T-helper 1 cell (primary cell): ENCODE measurements at places on chromosomes 3 and 15.

GRCh38 chr3:38969317-38970235, 82.2 kb downstream of the SCN11A start:
- no peak for DNase-seq

DNA sequence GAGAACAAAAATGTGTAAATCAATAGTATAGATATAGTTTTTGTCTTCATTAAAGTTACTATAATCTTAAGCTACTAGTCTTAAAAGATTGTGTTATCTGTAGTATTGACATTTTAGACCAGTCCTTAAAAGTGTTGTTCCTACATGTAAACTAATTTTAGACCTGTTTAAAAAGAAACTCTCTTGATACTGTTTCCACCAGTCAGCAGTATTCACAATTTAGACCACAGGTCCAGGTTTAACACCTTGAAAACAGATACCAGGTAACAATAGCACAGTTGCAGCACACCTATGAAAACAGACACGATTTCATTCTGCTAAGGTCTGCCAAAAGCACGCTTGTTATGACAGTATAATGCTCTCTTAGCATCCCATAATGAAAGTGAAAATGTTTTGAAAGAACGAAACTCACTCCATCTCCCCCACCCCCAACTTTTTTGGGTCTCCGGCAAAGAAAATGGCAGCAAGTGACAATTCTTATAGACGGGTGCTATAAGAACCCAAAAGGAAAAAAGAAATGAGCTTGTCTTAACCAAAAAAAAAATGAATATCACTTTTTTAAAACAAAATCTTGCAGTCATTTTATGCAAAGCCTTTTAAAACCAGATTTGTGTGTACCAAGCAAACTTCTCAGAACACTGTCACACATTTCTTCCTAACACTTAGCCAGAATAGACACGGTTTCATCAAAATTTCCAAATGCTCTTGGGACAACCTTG, 1.6 kb downstream of the EIF4E3 start:
- peak; percentile 49 for DNase-seq

DNA sequence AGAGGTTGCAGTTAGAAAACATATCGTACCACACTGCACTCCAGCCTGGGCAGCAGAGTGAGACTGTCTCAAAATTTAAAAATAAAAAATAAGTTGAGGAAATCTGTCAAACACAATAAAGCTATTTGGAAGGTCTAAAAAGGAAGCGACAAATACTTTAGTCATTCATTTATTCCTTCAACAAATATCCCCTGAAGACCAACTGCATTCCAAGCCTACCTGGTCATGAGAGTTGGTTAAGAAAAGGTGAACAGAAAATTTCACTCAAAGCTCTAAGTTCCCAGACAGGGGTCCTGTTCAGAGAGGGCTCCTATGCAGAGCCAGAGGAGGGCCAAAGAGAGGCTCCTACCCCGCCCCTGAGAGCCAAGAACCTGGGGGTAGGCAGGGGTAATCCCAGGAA, 15.4 kb upstream of the PRKAR2A start:
- DNase-seq = no peak

- DNase-seq = no peak
These were observed 302.5 kb upstream of the GADL1 start for GRCh38 chr3:31196881-31197364.

- no peak for DNase-seq
These were observed 1.3 kb downstream of the LRRC15 start for GRCh38 chr3:194367992-194368841.

GRCh38 chr15:101470548-101471239, 18.8 kb downstream of the PCSK6 start:
- DNase-seq = no peak

DNA sequence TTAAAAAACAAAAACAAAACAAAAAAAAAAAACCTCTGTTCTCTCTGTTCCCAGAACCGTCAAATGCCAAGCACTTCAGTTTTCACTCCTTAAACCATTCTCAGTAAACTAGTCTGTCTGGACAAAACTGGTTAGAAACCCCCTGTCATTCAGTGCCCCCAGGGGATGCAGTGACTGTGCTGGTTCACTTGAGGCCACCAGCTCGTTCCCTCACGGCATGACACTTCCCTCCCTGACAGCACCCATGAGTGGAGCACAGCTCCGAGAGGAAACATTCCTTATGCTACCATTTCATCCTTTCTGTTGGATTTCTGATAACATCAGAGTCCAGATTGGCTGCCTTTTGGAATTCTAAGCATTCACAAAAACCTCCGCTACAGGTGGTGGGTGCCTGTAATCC, 244.0 kb upstream of the TPM1 start:
- DNase-seq = no peak

DNA sequence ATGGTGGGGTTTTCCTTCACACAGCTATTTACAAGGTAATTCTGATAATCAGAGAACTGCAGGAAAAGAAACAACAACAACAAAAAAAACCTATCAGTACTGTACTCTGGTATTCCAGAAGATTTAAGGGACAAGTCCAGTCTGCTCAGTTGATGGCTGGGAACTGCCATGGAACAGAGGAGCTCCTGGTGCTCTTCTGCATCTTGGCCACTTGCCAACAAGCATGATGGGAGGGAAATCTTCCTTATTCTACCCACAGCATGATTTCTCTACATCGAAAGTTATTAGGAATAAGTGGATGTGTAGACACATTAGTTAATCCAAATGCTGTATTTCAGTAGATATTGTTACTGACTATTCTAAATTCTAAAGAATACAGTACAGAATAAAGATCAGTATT, 51.7 kb downstream of the RASGRP1 start:
- DNase-seq = no peak

DNA sequence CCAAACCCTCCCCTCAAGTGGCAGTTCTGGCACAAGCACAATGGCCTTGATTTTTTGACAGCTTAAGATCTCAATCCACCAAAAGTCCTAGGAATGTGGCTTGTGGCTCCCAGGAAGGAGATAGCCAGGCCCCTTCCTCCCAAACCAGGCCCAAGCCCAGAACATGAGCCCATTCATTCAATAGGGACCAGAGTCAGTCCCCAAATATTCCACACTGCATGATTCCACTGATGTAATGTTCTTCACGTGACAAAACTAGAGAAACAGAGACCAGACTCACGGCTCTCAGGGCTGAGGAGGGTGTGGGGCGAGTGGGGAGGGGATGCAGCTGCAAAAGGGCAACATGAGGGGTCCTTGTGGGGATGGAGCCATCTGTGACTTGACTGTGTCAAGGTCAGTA, 25.5 kb downstream of the ABTB1 start:
- DNase-seq = no peak

DNA sequence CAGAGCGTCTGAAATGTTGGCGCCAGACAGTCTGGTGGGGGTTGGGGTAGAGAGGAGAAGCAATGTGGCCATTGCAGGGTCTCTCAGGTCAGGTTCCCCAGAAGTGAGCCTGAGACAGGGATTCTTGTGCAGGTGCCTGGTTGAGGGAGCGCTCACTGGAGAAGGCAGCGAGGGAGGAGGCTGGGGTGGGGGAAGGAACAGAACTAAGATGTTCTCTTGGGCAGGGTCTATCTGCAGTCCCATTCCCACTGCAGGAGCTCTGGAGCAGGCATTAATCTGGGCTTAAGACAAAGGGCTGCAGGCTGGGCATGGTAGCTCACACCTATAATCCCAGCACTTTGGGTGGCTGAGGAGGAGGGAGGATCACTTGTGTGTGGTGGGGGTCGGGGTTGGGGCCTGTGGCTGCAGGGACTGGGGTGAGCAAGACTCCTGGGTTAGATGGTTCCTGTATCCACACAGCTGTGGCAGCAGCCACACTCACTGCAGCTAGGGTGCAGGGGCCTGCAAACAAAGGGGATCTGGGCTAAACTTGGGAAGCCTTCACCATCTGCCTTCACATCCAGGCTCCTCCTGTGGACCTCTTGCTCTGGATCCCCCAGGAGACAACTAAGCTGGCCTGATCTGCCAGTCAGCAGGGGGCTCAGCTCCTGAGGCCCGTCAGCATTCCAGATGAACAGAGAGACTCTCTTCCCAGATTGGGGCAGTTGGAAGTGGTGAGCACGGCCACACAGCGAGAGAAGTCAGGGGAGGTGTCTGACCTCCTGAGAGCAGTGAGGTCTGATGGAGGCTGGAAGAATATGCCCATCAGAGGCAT, 172.5 kb downstream of the ABHD5 start:
- DNase-seq = no peak

GRCh38 chr15:46732060-46732459, 985.2 kb upstream of the SEMA6D start:
- no peak for DNase-seq

- DNase-seq = no peak
These were observed 36.8 kb downstream of the TLE3 start for GRCh38 chr15:70060993-70061305.

DNA sequence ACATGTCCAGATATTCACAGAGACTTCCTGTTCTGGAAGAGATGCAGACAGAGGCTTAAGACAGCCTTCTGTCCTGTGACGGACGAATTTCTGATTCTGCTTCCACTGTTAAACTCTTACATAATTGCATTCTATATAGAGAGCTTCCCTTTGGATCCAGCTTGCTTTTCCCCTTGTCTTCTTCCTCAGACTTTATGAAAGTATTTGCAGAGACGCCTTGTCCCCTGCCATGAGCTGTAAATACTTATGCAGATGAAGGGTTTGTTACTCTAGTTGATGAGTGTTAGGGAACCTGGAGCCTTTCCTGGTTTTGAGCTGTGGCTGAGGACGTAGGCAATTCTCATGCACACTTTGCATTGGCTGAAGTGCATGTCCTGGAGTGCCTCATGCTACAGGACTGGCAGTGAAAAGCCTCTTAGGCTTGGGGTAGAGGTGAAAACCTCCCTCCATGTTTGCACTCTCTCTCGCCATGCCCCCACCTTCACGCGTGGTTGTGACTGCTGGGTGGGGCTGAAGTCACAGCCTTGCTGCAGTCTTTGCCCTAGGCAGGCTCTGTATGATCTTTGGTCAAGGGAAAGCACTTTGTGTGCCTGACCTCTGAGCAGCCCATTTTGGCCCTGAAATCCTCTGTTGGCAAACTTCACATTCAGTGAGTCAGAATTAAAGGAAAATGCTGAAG, 286.6 kb downstream of the PTPRG start:
- no peak for DNase-seq

DNA sequence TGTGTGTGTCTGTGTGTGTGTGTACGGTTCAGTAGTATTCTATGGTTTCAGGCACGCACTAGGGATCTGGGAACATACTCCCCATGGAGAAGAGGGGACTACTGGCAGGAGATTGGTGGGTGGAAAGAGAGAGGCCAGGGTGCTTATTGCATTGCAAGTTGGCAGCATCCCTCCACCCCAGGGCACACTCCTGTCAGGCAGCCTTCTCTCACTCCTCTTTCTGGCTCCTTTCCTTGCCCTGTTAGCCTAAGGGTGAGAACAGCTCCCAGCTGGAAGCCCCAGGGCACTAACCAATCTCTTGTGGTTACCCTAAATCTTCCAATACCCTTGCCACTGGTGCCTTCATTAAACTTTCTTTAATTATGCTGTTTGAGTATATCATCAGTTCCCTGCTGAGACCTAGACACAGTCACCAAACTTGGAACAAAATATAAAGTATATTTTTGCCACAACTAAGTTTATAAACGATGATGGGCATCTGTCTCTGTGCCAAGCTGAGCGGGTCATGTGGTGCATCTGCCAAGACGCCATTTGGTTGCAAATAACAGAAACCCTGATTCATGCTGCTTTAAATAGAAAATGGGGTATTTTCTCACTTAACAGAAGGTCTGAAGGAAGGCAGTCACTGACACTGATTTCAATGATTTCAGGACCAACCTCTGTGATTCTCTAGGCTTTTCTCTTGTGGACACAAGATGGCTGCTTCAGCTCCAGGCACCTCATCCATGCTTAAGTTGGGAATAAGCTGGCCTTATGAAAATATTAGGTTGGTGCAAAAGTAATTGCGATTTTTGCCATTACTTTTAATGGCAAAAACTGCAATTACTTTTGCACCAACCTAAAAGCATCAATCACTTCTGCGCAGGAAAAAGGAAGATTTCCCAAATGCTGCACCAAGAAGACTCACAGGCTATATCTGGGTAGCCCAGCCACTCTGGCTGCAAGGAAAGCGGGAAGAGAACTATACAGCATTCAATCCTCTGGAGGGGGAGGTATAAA, 476.9 kb upstream of the PROK2 start:
- no peak for DNase-seq

DNA sequence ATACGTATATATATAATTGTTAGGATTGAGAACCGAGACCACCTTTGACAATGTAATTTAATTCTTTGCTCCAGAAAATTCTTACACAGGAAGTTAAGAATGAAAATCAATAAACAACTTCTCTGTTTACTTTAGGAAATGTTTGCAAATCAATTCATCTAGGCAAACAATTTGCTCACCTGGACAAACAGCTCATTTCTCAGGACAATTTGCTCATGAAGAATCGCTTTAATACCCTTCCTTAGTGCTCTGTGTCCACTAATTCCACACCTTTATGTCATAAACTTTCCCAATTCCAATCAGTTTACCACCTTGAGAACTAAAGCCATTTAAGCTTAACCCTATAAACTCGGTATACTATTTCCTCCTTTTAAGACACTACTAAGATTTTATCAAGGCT, 292.2 kb downstream of the BCHE start:
- no peak for DNase-seq

- DNase-seq = no peak
These were observed 36.8 kb downstream of the MTMR10 start for GRCh38 chr15:30954674-30955073.

DNA sequence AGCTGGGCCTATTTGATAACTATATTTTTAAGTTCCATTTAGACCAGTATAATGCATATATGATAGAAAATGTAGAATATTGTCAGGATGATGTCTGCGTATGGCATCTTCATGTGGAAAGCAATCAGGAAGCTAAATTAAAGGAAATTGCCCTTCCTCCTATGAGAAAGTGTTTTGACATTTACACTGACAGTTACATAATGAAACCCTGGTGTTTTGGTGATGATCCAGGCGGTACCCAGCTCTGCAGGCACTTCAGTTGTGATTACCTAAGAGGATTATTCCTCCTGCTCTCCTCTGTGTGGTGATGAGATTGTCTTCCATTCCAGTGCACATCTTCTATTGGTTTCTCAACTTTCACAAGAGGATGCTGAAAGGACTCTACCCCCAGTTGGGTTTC, 126.5 kb upstream of the MITF start:
- DNase-seq = no peak

- DNase-seq = no peak
These were observed 12.9 kb downstream of the MON1A start for GRCh38 chr3:49916686-49917085.

DNA sequence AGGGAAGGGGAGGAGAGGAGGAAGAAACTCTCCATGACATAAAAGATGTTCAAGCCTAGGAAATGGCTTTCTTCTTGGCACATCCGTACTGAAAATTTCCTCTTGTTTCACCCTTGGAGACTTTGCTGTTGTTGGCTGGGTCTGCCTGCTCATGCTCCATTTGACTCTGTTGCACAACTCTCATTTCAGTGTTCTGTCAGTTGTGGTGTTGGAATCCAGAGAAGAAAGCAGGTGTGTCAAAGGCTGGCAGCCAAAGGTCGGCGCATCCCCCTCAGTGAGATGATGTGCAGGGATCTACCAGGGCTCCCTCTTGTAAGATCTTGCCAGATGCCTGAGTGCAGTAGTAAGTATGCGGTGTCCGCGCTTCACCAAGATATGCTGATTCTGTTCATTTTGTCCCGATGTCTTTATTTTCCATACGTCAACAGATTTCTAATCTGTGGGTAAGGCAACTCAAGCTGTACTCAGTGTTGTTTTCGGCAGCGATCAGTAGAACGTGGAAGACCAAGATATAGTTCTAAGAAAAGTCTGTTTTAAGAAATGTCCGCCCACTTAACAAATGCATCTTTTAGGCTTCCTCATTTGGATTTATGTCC, 265.2 kb upstream of the GOLGA6L4 start:
- no peak for DNase-seq

GRCh38 chr15:33107950-33108349, 86.6 kb downstream of the FMN1 start:
- DNase-seq = no peak
